Frontal cortex (tissue), 4 donors: ENCODE measurements at places on chromosomes 11 and 22.

GRCh38 chr11:79412761-79413160 lies 28.1 kb downstream of the TENM4 start:
- DNase-seq: no peak

DNA sequence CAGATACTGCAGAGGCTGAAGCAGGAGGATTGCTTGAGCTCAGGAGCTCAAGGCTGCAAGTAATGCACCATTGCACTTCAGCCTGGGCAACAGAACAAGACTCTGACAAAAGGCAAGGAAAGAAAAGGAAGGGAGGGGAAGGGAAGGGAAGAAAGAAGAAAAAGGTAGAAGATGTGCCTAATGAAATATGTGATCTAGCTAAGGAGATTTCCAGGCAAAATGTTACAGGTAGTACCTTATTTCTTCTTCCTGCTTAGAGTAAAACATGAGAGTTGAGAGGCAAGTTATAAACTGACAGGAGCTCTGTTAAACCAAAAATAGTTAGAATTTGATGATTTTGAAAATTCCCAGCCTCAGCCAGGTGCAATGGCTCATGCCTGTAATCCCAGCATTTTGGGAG lies 4.7 kb upstream of the PELI3 start:
- DNase-seq: no peak

DNA sequence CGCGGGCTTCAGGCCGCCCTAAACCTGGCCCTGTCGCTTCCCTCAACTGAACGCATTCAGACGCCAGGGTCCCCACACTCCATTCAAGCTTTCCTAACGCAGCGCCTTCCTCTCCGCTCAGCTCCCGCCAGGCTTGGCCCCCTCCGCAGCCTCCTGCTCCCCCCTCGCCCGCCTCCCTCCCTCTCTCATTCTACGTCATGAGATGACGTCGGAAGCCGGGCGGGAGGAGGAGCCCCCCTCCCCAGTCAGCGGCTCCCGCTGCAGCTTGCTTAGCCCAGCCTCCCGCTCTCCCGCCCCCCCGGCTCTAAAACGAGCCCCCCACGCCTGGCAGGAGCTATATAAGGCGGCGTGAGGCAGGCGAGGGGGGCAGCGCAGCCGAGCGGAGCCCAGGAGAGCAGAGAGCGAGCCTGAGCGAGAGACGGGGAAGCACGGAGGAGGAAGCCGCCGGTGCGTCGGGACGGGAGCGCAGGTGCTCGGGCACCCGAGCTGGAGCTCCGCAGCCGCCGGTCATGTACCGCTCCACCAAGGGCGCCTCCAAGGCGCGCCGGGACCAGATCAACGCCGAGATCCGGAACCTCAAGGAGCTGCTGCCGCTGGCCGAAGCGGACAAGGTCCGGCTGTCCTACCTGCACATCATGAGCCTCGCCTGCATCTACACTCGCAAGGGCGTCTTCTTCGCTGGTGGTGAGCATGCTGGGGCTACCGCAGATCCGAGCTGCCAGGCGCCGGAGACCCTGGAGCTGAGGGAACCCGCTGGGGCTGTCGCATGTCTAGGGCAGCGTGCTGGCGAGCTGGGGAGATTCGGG lies at the start of gene NPAS4:
Gene NPAS4, plus strand, starts transcription at position 365 of the 806 bp plus-strand sequence. Its CDS starts 145 bp downstream, at position 510.
- no peak for DNase-seq

DNA sequence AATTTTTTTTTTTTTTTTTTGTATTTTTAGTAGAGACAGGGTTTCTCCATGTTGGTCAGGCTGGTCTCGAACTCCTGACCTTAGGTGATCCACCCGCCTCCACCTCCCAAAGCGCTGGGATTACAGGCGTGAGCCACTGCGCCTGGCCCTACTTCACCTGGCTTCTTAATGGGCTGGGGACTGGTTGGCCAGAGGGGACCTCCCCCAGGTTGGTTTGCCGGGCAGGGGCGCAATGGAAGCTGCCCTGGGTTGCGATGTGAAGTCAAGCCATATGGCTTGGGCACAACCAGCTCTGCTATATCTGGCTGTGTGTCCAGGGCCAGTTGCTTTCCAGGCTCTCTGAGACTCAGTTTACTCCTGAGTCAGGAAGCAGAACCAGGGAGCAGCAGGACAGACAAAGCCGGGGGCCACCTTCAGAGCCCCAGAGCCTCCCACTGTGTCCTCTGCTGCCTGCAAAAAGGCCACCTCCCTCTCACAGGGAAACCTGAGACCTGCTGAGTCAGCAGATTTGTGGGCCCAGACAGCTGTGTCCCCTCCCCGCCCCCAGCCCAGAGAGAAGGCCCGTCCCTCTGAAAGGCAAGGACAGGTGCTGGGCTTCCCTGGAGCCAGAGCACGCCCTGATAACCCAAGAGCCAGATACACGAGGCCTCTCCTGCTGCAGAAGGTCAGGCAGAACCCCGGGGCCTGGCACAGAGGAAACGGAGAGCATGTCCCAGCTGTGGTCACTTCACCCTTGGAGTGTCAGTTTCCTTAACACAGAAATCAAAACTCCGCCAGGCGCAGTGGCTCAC lies 29.2 kb upstream of the DAGLA start:
- DNase-seq: no peak

GRCh38 chr11:64139049-64139448 lies 26.9 kb downstream of the MACROD1 start:
- DNase-seq: no peak

DNA sequence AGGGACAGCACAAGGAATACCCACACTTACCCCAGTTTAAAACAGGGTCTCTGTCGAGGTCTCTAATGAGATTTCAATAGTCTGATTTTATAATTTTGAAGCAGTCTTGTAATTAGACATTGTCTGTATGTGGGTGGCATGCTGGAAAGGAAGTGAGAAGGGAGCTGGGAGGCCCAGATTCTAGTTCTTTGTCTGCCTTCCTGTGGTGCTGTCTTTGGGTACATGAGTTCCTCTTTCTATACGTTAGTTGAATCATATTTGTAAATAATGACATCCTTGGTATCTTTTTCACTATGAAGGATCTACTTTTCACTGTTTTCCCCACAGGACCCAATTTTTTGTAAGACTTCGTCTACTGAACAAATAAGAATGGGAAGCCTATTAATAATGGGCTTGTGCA lies 42.0 kb upstream of the TENM4 start:
- DNase-seq: no peak

DNA sequence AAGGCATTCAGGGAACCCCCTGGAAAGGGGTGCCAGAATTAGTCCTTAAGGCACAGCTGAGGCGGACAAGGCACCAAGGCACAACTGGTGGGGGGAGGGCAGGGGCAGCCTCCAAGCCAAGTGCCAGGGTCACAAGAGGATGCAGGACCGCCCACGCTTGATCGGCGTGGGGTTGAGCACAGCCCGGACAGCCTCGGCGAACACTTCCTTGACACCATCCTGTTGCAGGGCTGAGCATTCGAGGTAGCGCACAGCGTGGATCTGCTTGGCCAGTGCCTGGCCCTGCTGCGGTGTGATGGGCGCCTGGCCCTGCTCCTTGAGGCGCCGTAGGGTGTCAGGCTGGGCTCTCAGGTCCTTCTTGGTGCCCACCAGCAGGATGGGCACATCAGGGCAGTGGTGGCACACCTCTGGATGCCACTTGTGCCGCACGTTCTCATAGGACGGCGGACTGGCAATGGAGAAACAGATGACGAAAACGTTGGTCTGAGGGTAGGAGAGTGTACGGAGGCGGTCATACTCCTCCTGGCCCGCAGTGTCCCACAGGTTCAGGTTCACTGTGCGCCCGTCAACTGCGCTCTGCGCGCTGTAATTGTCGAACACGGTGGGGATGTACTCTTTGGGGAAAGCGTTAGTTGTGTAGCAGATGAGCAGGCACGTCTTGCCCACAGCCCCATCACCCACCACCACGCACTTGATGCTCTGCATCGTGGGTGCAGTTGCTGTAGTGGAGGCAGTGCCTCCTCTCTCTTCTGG lies 13.1 kb downstream of the RHOG start:
- no peak for DNase-seq

DNA sequence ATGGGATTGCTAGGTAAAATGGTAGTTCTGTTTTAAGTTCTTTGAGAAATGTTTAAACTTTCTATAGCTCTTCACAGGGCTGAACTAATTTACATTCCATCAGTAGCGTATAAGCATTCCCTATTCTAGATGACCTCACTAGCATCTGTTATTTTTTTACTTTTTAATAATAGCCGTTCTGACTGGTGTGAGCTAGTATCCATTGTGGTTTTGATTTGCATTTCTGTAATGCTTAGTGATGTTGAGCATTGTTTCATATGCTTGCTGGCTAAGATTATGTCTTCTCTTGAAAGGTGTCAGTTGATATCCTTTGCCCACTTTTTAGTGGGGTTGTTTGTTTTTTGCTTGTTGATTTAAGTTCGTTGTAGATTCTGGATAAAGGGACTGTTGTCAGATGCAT lies 35.9 kb downstream of the MMP27 start:
- DNase-seq: no peak

- DNase-seq: no peak
These were observed 468 bp downstream of the ZDHHC8 start for GRCh38 chr22:20131859-20132685.

- DNase-seq: no peak
These were observed 558.7 kb downstream of the INSC start for GRCh38 chr11:15673408-15673831.

DNA sequence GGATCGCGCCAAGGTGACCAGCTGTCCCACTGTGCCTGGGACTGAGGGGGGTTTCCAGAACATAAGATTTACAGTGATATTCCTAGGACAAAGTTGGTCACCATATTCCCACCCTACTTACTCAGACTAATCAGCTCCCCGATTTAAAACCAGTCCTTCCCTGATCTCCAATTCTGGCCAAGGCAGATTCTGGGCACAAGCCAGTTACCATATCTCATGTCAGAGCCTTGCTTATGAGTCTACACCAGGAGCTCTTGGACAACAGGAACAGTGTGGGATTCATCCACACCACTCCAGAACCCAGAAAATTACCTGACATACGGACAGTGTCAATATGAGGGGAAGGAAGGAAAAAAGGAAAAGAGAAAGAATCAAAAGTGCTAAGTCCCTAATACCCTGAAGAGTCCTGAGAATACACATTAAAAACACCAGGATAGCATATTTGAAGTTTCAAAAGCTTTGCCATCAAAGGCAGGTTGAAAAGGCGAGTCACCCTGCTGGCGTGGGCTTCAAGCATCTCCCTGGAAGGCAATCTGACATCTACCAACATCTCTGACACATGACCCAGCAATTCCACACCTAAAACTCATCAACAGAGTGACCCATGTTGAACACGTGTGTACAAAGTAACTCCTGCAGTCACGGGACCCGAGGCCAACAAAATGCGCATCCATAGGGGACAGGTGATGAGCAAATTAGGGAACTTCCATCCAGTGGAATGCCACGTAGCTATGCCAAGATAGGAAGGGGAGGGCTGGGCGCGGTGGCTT lies 8.0 kb upstream of the IL2RB start:
- no peak for DNase-seq

DNA sequence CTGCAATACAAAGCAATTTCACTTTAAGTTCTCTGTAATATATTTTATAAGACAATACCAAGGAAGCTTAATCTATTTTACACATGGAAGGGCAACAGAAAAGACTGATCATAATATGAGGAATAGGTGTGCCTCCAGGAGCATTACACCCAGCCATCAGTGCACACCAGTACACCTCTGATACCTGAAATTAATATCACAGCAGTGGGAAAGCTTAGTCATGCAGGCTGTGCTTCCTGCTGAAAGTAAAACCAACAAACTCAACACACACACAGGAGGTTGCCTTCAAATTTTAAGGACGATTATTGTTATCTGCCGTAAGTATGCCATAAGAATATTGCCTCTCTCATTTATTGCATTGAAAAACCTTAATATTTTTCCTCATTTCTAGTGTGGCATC lies 1119.1 kb upstream of the TENM4 start:
- DNase-seq: no peak

- DNase-seq: no peak
These were observed 20.7 kb upstream of the P2RY2 start for GRCh38 chr11:73197348-73197747.

DNA sequence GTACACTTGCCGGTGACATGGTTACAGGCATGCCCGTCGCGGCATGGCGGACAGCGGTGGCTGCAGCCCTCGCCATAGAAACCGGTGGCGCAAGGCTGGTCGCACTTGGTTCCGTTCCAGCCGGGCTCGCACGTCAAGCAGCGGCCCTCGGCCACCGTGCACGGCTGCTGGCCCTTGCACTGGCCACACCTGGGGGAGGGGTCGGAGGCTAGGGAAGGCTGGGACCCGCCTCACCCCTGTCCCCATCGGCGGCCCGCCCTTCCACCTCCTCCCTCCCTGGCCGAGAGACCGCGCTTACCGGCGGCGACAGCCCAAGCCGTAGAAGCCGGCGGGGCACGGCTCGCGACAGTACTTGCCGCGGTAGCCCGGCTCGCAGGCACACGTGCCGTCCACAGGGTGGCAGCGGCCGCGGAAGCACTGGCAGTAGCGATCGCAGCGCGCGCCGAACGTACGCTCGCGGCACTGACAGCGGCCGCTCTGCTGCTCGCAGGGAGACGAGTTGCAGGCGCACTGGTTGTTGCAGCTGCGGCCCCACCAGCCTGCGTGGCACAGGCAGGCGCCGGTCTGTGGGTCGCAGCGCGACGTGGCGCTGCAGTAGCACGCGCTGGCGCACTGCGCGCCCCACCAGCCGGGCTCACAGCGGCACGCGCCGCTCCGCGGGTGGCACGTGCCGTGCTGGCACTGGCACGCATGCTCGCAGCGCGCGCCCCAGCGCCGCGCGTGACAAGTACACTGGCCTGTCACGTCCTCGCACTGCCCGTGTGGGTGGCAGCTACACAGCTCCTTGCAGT lies 6.7 kb downstream of the SCARF2 start:
- peak; percentile 72 for DNase-seq

DNA sequence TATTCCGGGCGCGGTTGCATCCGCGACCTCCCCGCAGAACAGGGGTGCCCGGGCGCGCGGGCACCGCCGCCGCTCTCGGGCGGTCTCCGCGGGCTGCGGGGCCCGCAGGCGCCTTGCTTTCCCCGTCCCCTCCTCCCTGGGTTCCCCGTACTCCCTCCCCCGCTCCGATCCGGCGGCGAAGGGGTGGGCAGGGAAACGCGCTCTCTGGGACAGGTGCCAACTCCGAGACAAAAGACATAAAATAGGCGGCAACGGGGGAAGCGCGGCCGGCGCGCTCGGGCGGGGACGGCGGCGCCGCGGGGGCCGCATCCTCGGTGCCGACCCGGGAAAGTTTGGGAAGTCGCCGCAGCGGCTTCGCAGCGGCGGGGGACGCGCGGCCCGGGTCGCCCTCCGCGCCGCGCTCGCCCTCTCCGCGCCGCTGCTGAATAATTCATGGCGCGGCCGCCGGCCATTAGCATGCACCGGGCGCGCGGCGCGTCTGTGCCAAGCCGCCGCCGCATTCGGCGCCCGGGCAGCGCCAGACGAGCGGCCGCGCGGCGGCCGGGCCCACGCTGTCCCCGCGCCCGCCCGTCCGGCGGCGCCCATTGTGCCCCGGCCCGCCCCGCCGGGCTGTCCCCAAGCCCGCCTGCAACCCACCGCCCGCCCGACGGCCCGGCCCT lies 78.7 kb upstream of the PPARA start:
- DNase-seq: peak; percentile 78

- DNase-seq: peak; percentile 72
These were observed at the start of gene MAJIN for GRCh38 chr11:64971421-64972233. MAJIN (minus strand) TSS chr11:64972108; CDS start chr11:64959405, 12,703 bp downstream.

DNA sequence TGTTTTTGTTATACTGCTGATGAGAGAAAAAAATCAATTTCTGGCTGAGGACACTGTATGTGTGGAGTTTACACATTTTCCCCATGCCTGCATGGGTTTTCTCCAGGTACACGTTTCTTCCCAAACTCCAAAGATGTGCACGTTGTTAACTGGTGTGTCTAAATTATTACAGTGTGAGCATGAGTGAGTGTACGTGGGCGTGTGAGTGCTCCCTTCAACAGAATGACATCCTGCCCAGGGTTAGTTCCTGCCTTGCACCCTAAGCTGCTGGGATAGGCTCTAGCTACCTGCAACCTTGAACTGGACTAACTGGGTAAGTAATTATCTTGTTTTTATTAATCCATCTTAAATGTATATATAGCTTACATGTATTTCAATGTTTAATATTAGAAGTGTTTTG lies 5.5 kb downstream of the NPAT start:
- no peak for DNase-seq
